ENCODE measurements at places on chromosomes 11 and 22.

DNA sequence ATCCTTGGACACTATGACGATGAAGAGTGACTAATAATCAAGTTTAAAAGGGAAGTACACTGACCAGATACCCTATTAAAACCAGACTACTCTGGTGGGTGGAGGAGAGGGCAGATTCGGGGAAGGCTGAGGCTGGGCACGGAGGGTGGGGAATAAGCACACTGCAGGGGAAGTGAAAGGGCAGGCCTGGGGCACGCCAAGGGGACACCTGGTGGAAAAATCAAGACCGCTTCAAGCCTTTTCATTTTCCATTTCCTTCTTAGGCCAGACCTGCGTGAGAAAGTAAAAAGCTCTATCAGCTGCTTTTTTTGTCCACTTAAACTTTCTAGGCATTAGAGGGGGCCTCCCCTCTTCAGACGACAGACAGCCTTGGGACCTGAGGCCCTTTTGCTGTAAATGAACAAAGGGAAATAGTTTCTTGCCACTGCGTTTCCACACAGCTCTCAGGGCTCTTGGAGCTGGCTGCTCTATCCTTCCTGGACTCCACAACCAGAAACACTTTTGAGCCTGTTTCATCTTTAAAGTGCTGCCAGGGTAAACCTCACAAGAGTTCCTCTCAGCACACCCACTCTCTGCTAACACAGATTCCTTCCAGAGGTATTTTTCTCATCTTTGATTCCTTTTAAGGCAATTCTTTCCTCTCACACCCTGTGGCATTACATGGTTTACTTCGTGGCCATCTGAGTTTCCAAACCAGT is 25.0 kb upstream of the SERPIND1 start:
- peak; percentile 87 for DNase-seq

DNA sequence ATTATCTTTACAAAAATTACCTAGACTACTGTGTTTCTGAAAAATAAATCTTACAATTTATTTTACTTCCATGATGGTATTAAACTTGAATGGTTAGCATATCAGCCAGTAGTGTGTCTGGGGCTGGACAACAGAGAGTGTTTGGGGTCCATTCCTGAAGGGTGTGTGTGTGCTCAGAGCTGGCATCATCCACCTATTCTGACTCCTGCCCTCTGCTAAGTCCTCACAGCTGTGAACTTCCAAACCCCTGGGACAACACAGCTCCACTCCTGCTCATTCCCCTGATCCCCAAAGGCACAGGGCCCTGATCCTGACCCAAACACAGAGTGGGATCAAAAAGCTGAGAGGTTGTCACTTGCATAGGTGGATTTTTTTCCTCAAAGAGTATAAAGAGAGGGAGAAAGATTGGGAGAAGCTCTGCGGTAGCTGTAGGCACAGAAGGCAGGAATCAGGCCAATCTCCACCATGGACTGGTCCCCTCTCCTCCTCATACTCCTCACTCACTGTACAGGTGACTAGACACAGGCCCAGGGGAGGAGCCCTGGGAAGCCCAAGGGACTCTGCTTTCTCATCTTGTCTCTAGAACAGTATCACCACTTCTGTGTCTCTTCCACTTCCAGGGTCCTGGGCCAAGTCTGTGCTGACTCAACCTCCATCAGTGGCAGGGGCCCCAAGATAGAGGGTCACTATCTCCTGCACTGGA is 55.7 kb upstream of the TOP3B start:
- no peak for DNase-seq

- DNase-seq = no peak
These were observed 150.2 kb upstream of the B3GAT1 start for GRCh38 chr11:134562196-134562595.

DNA sequence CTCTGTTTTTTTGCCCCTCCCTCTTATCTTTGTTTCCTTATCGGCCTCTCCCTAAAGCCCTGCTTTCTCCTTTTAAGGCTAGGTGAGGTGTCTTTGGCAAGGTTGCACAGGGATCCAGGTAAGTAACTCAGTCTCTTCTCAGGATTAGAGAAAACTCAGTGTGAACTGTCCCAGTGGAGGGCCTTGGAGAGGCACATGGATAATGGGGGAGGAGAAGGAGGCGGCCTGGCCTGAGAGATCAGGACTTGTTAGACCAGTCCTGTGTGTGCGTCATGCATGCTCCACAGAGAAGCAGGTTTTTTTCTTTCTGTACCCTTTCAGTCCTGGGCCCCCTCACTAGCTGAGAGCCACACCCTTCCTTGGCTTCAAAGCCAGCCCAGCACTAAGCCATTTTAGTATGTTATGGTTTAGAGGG is 19.9 kb downstream of the CTNND1 start:
- DNase-seq = peak; percentile 67

DNA sequence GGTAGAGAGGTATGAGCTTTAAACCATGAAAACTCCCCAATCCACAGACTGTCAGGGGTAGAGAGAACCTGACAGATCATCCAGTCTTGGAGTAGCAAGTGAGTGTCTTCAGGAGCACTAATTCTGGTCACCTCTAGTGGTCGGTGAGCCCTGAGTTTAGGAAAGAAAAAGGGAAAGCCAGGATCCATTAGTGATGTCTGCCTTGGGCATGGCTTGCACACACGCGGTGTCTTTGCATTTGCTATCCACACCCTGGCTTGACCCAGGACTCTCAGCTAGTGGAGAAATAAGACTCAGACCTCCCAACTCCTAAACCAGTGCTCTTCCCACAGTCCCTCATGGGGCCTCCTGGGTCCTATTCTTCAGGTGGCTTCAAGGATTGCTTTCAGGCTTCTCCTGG is 19.3 kb downstream of the POU2F3 start:
- DNase-seq = no peak
